Kidney (tissue), 22 donors: ENCODE measurements at places on chromosomes 5 and 9. TPM values are rescaled to one million over a fixed set of nuclear protein-coding genes. Genes with fewer than 3 reads are reported as not detected.

Gene NTRK2
- 41.2 TPM for total RNA-seq

Gene GABRA6
- total RNA-seq = not detected

DNA sequence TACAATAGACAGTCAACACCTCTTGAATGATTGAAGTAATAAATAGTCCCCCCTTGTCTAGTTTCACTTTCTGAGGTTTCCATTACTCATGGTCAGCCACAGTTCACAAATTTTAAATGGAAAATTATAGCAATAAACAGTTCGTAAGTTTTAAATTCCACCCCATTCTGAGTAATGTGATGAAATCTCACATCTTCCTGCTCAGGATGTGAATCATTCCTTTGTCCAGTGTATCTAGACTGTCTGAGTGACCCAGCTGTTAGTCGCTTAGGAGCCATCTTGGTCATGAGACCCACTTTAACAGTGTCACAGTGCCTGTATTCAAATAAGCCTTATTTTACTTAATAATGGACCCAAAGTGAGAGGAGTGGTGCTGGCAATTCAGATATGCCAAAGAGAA lies 311.6 kb upstream of the PRR16 start:
- no peaks in the 10 kb centered on the region for H3K36me3 ChIP-seq
- no peak for DNase-seq
- H3K4me1 ChIP-seq = no peaks in the 10 kb centered on the region
- H3K27ac ChIP-seq = no peak overlapping the region

DNA sequence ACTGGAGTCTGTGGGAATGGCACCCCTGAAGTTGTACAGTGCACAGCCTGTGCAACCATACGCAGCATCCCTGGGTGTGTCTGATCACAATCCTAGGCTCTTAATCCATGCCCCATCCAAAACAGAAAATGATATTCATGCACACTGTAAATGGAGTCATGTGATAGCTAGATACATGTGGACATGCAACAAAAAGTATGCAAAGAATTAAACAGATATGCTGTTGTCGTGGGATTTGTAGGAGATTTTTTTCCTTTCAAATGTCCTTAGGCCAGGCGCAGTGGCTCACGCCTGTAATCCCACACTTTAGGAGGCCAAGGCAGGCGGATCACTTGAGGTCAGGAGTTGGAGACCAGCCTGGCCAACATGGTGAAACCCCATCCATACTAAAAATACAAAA lies 36.1 kb downstream of the PRRX2 start:
- DNase-seq = no peak
- no peaks in the 10 kb centered on the region for H3K36me3 ChIP-seq
- no peak overlapping the region for H3K4me3 ChIP-seq
- no peaks in the 10 kb centered on the region for H3K4me1 ChIP-seq
- no peaks in the 10 kb centered on the region for H3K27me3 ChIP-seq

- no peaks in the 10 kb centered on the region for H3K4me1 ChIP-seq
- peak; percentile 89 for DNase-seq
- no peak overlapping the region for H3K27ac ChIP-seq
- no peaks in the 10 kb centered on the region for H3K27me3 ChIP-seq
- H3K4me3 ChIP-seq = no peak overlapping the region
Observed at GRCh38 chr5:67010684-67011409, 185.8 kb downstream of the CD180 start.

GRCh38 chr5:171848006-171848405 lies 62.4 kb downstream of the SMIM23 start:
- H3K36me3 ChIP-seq = no peaks in the 10 kb centered on the region
- H3K4me3 ChIP-seq = no peak overlapping the region
- H3K27ac ChIP-seq = no peak overlapping the region
- no peaks in the 10 kb centered on the region for H3K4me1 ChIP-seq
- no peaks in the 10 kb centered on the region for H3K27me3 ChIP-seq

- no peaks in the 10 kb centered on the region for H3K36me3 ChIP-seq
- DNase-seq = no peak
- no peak overlapping the region for H3K27ac ChIP-seq
- H3K27me3 ChIP-seq = no peaks in the 10 kb centered on the region
Observed at GRCh38 chr5:162325143-162325727, 257.7 kb downstream of the GABRG2 start.

GRCh38 chr9:136693490-136694162 lies 6.4 kb upstream of the AGPAT2 start:
- no peak overlapping the region for H3K4me3 ChIP-seq
- H3K36me3 ChIP-seq = no peaks in the 10 kb centered on the region
- peaks cover 49% of the 10 kb centered on the region for H3K4me1 ChIP-seq
- peak overlapping the region; percentile 63 for H3K27ac ChIP-seq
- no peaks in the 10 kb centered on the region for H3K27me3 ChIP-seq

GRCh38 chr5:175353926-175354325 lies 90.1 kb downstream of the DRD1 start:
- H3K36me3 ChIP-seq = no peaks in the 10 kb centered on the region
- H3K4me1 ChIP-seq = no peaks in the 10 kb centered on the region

- H3K4me1 ChIP-seq = no peaks in the 10 kb centered on the region
- no peaks in the 10 kb centered on the region for H3K27me3 ChIP-seq
- H3K36me3 ChIP-seq = peaks cover 15% of the 10 kb centered on the region
- DNase-seq = no peak
- H3K4me3 ChIP-seq = no peak overlapping the region
Observed at GRCh38 chr9:132606066-132606465, 23.7 kb downstream of the BARHL1 start.

- H3K4me1 ChIP-seq = no peaks in the 10 kb centered on the region
- no peaks in the 10 kb centered on the region for H3K36me3 ChIP-seq
- H3K4me3 ChIP-seq = no peak overlapping the region
- DNase-seq = no peak
Observed at GRCh38 chr5:98604721-98605425, 168.6 kb upstream of the RGMB start.

DNA sequence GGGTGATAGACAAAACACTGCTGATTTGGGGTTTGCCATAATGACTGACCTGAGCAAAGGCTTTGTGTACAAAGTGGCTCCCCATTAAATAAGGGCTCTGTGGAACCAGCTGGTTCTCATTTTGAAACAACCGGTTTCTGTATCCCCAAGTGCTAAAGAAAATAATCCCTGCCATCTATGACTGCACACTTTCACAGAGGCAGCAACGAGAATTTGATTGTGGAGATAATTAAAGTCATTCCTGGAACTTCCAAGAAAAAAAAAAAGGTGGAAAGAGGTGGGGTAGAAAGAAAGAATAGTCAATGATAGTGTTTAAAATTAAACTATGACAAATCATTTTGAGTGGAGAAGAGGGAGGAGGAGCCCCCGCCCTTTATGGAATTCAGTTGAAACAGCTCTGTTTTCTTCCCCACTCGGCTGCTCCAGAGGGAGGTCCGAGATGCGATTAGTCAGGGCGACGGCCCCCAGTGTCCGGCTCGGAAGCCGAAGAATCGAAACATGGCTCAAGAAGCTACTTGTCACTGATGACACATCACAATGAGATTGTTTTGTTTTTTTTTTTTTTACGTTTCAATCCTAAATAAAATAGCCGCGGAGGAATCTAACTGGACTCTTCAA lies 38.4 kb downstream of the EBF1 start:
- no peak for DNase-seq
- H3K4me3 ChIP-seq = no peak overlapping the region

DNA sequence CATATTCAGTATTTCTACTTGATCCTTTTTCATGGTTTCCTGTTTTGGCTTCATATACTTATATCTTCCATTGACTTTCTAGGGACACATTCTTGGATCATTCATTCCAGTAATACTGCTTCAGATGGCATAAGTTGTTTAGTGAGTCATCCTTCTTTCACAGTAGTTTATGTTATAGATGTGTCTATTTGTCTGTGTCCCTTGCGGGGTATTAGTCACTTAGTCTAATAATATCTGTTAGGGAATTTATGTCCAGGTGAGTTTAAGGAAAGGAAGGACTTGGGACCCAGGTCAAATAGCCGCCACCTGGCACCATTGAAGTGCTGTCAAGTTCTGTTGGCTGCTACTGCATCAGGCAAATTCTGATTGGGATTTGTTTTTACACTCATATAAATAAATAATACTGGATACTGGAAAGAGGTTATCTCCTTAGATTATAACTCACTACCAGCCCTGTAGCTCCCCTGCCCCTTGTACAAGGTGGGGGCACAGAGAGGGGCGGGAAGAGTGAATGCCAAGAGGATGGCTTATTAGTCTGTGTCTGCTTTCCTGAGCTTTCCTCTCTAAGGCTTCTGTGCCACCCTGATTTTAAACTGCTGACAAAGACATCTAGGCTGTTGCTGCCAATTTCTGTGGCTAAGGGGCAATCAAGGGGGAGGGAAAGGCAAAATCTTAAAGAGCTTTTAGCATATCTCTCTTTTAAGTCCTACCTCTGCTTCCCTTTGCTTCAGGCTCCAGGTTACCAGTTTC lies 64.9 kb downstream of the CDC42SE2 start:
- no peak overlapping the region for H3K27ac ChIP-seq
- no peaks in the 10 kb centered on the region for H3K36me3 ChIP-seq
- H3K27me3 ChIP-seq = no peaks in the 10 kb centered on the region
- no peak for DNase-seq
- H3K4me3 ChIP-seq = no peak overlapping the region

- no peak for DNase-seq
- peaks cover 4% of the 10 kb centered on the region for H3K4me1 ChIP-seq
- H3K27ac ChIP-seq = no peak overlapping the region
- no peaks in the 10 kb centered on the region for H3K36me3 ChIP-seq
Observed at GRCh38 chr5:133372293-133372937, 239.9 kb downstream of the FSTL4 start.

- H3K4me3 ChIP-seq = no peak overlapping the region
- H3K27ac ChIP-seq = no peak overlapping the region
- DNase-seq = no peak
- no peaks in the 10 kb centered on the region for H3K4me1 ChIP-seq
- H3K36me3 ChIP-seq = no peaks in the 10 kb centered on the region
Observed at GRCh38 chr5:374631-375335, 53.3 kb downstream of the AHRR start.

- H3K4me1 ChIP-seq = no peaks in the 10 kb centered on the region
- peaks cover 34% of the 10 kb centered on the region for H3K36me3 ChIP-seq
- H3K4me3 ChIP-seq = no peak overlapping the region
- no peaks in the 10 kb centered on the region for H3K27me3 ChIP-seq
- DNase-seq = no peak
- no peak overlapping the region for H3K27ac ChIP-seq
Observed at GRCh38 chr9:106972082-106972481, 109.1 kb downstream of the ZNF462 start.

- H3K4me3 ChIP-seq = no peak overlapping the region
- H3K4me1 ChIP-seq = no peaks in the 10 kb centered on the region
- no peaks in the 10 kb centered on the region for H3K27me3 ChIP-seq
- H3K36me3 ChIP-seq = no peaks in the 10 kb centered on the region
- DNase-seq = no peak
- H3K27ac ChIP-seq = no peak overlapping the region
Observed at GRCh38 chr5:136676685-136677084, 311.3 kb upstream of the TRPC7 start.

GRCh38 chr9:136254381-136255165 lies 9.0 kb upstream of the QSOX2 start:
- H3K27me3 ChIP-seq = no peaks in the 10 kb centered on the region
- no peak for DNase-seq
- no peaks in the 10 kb centered on the region for H3K36me3 ChIP-seq

- H3K36me3 ChIP-seq = no peaks in the 10 kb centered on the region
- no peaks in the 10 kb centered on the region for H3K27me3 ChIP-seq
- no peaks in the 10 kb centered on the region for H3K4me1 ChIP-seq
- no peak overlapping the region for H3K27ac ChIP-seq
- H3K4me3 ChIP-seq = no peak overlapping the region
- DNase-seq = no peak
Observed at GRCh38 chr5:143649937-143650621, 161.9 kb upstream of the HMHB1 start.

GRCh38 chr9:129879991-129880653 lies 44.9 kb downstream of the USP20 start:
- no peak overlapping the region for H3K27ac ChIP-seq
- no peaks in the 10 kb centered on the region for H3K27me3 ChIP-seq
- no peak overlapping the region for H3K4me3 ChIP-seq
- no peaks in the 10 kb centered on the region for H3K4me1 ChIP-seq
- no peak for DNase-seq
- H3K36me3 ChIP-seq = no peaks in the 10 kb centered on the region

GRCh38 chr9:115998666-115999065 lies 154.9 kb upstream of the PAPPA start:
- H3K36me3 ChIP-seq = no peaks in the 10 kb centered on the region
- H3K4me1 ChIP-seq = no peaks in the 10 kb centered on the region
- H3K4me3 ChIP-seq = no peak overlapping the region
- H3K27ac ChIP-seq = no peak overlapping the region
- no peak for DNase-seq
- H3K27me3 ChIP-seq = no peaks in the 10 kb centered on the region
